Large intestine (tissue), 12 donors: ENCODE measurements at places on chromosomes 1 and 21.
A peak's percentile ranks its signal among the peaks of the same experiment; 100 is the strongest.

DNA sequence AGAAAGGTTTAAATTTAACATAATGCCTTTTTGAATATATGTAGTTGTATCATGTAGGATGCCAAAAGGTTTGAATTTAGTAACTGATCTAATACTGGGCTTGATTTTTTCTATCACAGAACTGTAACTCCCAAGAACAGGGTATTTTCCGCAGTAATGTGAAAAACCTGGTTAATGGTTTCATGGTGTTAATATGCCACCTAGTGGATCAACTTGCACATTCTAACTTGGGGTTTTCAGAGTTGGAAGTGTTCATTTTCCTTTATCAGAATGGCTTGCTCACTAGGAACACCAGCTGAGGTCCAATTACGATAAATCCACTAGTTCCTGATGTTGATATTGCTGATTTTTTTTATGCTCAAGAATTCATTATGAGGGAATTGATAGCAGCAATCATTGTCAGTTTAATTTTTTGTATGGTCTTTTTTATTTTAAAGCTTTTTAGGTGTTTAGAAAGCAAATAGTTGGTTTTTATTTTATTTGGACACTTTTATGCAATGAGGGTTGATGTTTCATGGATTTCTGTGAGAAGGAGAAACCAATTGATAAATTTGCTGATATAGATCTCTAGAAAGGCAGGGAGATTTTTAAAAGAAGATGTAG, 157.2 kb downstream of the PLA2G4A start:
- peak; percentile 26 for DNase-seq

- no peak for DNase-seq
These were observed 650.4 kb upstream of the PRMT6 start for GRCh38 chr1:106406114-106406513.

DNA sequence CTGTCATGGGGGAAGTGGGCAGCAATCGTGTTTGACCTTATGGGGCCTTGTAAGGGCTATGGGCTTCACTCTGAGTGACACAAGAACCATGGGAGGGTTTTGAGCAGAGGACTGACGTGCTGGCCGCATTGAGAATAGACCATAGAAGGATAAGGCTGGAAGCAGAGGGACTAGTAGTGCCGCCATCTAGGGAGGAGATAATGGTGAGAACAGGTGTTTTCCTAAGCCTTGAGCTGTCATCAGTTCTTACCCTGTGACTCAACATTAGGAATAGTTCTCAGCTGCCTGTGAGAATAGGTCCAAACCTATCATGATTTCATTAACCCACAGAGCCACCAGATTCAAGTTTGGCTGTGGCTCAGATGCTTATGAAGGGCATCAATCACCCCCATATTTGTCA, 228.5 kb downstream of the CACNA1E start:
- no peak for DNase-seq

DNA sequence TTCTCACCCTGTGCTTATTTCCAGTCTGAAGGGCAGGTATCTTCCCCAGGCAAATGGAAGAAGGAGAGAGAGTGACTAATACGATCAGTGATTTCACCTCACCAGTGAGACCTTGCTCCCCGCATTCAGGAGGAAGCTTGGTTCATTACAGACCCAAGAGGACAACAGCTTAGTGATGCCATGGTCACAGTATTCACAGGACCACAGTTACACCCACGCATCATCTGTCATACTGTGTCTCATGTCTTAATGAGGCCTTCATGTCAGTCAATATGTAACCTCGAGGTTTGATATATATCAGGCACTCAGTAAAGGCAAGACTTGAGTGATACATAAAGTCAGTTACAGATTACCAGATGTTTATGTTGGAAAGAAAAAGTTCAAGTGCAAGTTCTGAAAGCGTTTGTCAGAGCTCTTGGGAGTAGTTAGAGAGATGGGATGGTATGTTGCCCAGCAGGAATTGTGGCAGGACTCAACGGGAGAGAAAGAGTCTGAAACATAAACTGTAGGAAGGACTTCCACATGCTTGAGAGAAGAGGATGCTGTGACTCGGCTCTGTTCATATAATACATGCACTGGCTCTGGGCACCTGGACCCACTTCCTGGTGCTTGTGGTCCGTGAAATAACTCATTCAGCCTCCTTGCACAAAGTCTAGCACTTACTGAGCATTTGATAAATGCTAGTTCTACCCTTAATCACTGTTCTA, 33.3 kb downstream of the GNPAT start:
- DNase-seq, result no peak

- no peak for DNase-seq
These were observed 2.9 kb downstream of the KRTCAP2 start for GRCh38 chr1:155170101-155170785.

DNA sequence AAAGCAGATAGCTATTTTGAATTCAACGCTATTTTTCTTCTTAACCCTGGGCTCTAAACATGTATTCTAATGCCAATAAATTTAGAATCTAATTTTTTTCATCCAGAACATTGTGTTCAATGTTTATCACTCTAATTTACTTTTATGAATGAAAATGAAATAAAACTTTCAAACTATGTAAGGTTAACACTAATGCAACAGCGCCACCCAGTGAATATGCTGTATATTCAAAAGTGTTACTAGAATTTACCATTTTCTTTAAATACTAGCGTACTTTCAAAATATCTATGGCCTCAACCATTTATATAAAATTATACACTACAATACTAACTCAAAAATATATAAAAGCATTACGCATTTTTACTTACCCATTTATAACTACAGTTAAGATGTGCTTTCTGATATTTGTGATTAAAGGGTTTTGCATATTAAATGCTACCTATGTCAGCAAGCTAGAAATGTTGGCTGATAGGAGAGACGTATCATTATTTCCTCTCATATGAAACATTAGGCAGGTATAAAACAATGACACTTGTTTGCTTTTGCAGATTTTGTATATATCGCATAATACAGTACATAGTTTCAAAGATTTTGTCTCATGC, 5.9 kb upstream of the NUF2 start:
- DNase-seq, result peak; percentile 14

GRCh38 chr21:45892916-45893739, 88.4 kb upstream of the COL6A1 start:
- DNase-seq, result no peak

GRCh38 chr1:176939993-176940392, 224.5 kb downstream of the ASTN1 start:
- no peak for DNase-seq
